Substantia nigra (tissue), 51 donors: ENCODE measurements at places on chromosomes 13 and 19.

DNA sequence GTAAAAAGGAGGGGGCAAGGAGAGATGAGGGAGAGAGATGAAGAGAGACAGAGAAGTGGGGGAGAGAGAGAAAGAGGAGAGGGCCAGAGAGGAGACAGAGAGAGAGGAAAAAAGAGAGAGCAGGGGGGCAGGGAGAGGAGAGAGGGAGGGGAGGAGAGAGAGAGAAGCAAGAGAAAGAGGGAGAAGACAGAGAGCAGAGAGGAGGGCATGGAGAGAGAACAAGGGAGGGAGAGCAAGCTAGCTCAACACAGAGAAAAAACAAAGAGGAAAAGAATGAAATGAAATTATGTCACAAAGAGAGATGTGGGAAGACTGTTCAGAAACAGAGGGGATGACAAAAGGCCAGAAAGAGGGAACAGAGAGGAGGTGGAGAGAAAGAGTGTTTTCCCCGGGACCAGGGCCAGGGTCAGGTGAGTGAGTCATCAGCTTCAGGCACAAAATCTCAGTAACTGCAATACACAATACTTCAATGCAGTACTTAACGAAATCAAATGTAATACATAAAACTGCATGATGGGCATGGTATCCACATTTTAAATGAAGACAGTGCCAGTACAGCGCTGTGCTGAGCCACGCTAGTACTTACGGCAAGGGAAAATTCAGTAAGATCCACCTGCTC is 4.8 kb downstream of the KLK7 start:
- no peak for DNase-seq

GRCh38 chr19:48614436-48615230 is at the start of gene FAM83E:
Gene FAM83E, minus strand, starts transcription at chr19:48615076. Its CDS starts 1,704 bp downstream, at chr19:48613372.
- DNase-seq, result peak; percentile 44

DNA sequence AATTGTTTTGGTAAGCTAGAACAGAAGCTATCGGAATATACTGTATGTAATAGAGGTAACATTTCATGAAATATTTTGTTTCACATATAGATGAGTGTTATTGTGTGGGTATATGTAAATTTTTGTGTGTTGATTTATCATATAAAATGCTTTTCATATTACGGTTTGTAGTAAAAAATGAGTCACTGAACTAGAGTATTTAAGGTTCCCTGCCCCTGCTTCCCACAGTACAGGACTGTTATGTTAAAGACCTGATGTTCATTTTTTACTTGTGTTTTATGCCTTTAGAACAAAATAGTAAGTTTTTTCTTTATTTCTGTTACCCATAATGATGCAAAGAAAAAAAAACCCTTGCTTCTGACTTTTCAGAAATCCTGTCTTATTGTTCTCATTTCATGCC is 243.4 kb downstream of the ENOX1 start:
- DNase-seq, result no peak

- DNase-seq, result no peak
These were observed 94.1 kb downstream of the PCCA start for GRCh38 chr13:100182900-100183490.

DNA sequence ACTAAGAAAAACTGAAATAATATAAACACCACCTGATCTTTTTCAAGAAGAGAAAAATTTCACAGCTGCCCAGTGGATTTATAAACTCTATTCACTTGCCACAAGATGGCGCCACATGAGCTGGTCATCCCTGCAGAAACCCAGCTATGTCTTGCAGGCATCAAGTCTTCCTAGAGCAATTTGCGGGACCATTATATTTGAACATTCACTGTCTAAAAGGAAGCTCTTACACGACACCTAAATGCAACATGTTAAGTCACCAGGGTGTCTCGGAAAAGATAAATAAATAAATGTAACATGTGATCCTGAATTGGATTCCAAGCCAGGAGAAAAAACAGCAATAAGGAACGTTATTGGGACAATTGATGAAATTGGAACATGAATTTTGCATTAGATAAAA is 20.3 kb upstream of the AKT2 start:
- DNase-seq, result peak; percentile 73

GRCh38 chr19:52722062-52723003 is 12.5 kb downstream of the ZNF611 start:
- no peak for DNase-seq

- no peak for DNase-seq
These were observed 14.7 kb downstream of the NAA16 start for GRCh38 chr13:41325752-41326151.

DNA sequence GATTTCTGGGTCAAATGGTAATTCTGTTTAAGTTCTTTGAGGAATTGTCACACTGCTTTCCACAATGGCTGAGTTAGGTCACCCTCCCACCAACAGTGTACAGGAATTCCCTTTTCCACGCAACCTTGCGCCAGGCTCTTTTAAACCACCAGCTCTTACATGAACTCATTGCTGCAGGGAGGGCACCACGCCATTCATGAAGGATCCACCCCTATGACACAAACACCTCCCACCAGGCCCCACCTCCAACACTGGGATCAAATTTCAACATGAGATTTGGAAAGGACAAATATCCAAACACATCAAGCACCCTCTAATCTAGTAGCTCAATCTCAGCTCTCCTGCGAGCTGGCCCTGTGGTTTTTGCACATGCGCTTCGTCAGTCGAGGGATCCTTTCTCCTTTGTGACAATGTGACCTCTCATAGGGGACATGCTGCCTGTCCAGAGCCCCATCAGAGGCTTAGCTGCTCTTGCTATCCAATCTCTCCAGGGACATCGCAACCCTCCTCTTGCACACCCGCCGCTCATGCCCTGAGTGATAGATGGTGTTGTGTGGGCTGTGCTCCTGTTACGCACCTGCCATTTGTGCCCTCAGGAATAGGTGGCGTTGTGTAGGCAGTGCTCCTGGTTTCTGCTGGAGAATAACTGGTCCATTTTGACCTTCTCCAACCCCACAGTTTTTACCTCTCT is 328.0 kb downstream of the UQCRFS1 start:
- DNase-seq, result no peak

GRCh38 chr13:113239986-113240385 is 30.6 kb downstream of the CUL4A start:
- DNase-seq, result no peak

DNA sequence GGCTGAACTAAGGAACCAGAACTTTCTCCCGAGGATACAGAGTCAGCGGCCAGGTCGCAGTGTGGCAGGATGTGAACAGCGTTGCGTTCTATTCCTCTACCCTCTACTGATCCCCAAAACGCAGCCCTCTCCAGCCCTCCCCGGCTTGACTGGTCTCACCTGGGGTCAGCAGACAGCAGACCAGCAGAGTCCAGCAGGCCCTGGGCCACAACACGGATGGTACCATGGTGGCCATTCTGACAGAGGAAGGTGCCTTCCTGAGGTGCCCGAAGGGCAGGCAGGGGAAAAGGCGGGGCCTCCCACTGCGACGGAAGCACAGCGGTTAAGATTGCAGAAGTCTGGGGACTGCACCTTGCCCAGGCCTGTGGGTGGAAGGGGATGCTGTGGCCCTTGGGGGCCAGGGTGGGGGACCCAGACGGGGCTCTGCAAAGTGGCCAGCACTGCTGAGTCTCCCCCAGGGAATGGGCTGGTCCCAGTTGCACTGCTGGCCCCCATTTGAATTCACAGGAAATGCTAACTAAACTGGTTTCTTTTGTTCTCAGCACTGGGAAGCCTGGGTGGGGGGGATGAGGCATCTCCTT is at the start of gene ICAM3:
Gene ICAM3, minus strand, starts transcription at position 245 of the 581 bp plus-strand sequence. Its CDS starts 10 bp downstream, at position 235.
- DNase-seq, result no peak

DNA sequence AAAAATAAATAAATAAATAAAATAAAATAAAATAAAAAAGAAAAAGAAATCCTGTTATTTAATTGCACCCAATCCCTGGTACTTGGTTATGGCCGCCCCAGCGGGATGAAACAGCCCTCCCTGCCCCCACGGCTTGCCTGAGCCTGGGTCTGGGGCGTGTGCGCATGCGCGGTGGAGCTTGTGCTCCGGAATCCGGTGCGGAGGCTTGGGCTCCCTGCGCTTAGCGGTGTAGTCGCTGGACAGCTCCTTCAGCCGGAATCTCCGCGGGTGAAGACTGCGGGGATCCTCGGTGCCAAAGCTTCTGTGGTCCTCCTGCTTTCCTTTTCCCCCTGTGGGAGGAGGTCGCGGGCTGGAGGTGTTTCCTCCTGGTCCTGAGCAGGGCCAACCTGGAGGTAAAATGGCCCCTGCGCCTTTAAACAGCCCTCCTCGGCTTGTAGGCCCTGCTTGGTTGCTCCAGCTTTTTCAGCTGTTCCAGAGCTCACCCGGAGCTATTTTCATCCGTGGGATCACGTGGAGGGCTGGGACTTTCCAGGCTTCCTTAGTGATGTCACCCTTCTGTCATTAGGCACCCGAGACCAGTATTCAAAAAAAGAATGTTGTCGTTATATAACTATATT is at the start of gene PLA2G4C:
Gene PLA2G4C, minus strand, starts transcription at position 468 of the 617 bp plus-strand sequence. CDS start 4,288 bp downstream, outside the sequence.
- DNase-seq, result peak; percentile 95

DNA sequence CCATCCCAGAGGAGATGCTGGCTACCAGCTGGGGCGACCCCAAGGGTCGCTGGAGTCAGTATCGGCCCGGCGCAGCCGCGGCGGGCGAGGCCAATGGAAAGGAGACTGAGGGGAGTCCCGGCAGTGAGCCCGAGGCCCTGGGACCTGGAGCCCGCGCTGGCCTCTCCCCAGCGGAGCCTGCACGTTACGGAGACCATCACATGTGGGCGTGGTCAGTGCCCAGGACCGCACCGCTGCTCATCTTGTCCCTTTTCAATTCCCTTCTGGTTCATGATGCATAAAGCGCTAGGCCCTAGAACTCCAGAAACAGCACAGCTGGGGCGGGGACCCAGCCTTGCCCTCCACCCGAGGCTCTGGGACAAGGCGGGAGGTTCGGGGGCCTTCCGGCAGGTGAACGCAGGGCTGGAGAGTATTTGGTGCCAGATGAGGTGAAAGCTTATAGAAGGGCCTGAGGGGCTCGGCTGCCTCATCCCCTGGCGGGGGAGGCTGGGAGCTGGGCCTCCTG is 8.0 kb downstream of the C19orf25 start:
- no peak for DNase-seq

DNA sequence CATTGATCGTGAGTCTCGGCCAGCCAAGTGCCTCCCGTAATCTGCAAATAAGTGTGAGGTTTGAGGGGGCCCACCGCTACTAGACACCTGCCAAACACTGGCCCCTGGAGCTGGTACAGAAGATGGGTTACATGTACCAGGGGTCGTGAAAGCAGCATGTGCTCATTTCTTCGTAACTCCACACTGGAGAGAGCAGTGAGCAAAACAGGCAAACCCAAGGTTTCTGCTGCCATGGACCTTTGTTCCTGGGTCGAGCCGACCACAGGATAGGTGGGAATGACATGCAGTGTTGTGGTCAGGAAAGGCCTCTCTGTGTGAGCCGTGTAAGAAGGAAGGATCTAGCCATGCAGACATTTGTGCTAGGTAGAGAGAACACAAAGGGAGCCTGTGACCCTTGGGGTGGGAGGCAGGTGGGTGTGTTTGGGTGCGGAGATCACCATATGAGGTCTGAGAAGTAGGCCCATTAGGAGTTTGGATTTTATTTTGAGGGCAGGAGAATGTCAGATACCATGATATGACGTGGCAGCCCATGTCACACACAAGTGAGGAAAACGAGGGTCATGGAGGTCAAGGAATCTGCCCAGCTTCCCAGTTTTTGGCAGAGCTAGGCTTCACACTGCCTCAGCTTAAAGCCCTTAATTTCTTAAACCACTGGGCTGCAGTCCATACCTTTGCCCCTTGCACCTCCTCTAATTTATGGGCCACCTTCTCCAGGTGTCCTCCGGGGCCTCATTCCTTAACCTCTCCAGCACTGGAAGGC is 919 bp downstream of the GTF3A start:
- no peak for DNase-seq

GRCh38 chr13:97141097-97141496 is 81.0 kb upstream of the MBNL2 start:
- DNase-seq, result no peak

- DNase-seq, result no peak
These were observed 121.8 kb upstream of the VSTM2B start for GRCh38 chr19:29404015-29404414.

- no peak for DNase-seq
These were observed 6.0 kb downstream of the EEF2 start for GRCh38 chr19:3979289-3979673.

GRCh38 chr19:15128162-15128770 is 21.1 kb downstream of the SYDE1 start:
- no peak for DNase-seq
